Stimulated activated CD8-positive, alpha-beta memory T cell treated with anti-CD3 and anti-CD28 coated beads, Interleukin-4, amount 100 ng/mL, for 1 hour (primary cell): ENCODE measurements at places on chromosomes 12 and 14.

GRCh38 chr12:21695986-21696385 is 38.3 kb upstream of the LDHB start:
- no peak for DNase-seq

DNA sequence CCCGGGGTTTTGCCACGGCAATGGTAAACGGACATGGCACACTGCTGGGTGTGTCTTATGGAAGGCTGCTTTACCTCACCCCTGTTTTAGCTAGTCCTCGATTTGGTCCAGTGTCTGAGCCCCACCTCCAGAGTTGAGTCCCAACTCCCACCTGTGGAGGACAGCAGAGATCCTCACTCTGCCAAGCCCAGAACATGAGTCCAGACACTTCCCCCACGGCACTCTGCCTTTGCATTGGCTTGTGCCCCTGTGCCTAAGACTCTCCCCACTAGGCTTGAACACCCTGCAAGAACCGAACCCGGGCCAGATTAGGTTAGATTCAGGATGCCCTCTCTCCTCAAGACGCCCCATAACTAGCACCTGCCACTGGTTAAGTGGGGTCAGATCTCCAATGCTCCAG is 59.8 kb upstream of the C14orf180 start:
- no peak for DNase-seq

- no peak for DNase-seq
These were observed 486.7 kb downstream of the APAF1 start for GRCh38 chr12:99131751-99132199.

- no peak for DNase-seq
These were observed 91.5 kb downstream of the ESR2 start for GRCh38 chr14:64202716-64203115.

GRCh38 chr14:49947506-49947905 is 54.6 kb downstream of the ARF6 start:
- DNase-seq, result no peak

- no peak for DNase-seq
These were observed 16.1 kb upstream of the NR4A1 start for GRCh38 chr12:52035190-52035589.

- no peak for DNase-seq
These were observed 54.4 kb upstream of the HMGA2 start for GRCh38 chr12:65769880-65770279.

DNA sequence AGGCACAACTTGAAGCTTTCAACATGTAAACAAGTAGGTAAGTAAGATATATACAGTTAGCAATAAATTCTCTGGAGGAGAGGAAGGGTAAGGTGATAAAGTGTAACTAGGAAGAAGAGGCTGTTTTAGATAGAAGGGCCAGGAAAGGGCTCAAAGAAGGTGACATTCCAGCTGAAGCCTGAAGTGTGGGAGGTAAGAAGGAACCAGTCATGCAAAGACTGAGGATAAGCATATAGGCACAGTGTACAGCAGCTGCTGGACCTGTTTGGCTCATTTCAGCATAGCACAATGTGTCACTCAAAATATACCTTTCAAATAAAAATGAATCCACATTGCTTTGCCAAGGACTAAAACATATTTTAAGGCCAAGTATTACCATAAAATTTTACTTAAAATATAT is 28.6 kb upstream of the ARL1 start:
- DNase-seq, result no peak

DNA sequence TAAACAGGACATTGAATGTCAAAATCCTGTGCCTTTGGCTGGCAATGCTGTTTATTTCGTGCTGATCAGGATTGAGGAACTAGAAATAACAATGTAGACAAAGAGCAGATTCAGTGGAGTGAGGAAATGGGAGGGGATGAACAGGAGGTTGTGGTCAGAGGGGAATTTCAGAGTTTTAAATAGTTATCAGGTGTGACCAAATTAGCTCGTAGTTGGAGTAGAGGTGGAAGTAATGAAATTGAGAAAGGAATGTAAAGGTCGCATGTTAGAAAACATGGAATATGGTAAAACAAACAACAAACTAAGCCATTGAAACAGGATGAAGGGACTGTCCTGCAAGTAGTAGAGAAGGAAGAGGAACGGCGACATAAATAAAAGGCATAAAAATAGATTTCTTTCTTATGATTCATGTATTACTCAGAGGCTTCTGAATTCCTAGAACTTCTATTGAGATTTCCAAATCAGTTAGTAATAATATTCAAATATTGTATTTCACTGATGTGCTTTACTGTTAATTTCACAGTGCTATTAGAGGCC is 9.5 kb upstream of the SAV1 start:
- no peak for DNase-seq

- DNase-seq, result no peak
These were observed 5.9 kb upstream of the ORAI1 start for GRCh38 chr12:121620333-121620891.

DNA sequence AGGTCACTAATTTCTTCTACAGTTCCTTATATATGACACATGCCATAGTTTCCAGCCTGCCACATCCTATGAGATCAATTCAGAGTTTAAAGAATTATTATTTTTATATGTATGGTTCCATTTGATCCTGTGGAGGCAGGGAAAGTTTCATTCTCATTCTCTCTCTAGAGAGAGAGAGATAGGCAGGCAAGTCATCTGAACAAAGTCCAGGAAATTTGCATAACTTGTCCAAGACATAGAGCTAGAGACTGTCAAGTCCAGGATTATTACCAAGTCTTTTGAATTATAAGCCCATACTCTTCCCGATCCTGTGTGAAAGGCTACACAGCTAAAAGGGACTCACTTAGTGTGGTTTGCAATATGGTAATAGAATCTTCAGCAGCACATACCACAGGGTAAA is 215.3 kb downstream of the SSPN start:
- no peak for DNase-seq
